Activated CD4-positive, alpha-beta T cell treated with anti-CD3 and anti-CD28 coated beads, Interleukin-2, amount 50 U/mL, for 1 hour (primary cell): ENCODE measurements at places on chromosomes 7 and 10.

DNA sequence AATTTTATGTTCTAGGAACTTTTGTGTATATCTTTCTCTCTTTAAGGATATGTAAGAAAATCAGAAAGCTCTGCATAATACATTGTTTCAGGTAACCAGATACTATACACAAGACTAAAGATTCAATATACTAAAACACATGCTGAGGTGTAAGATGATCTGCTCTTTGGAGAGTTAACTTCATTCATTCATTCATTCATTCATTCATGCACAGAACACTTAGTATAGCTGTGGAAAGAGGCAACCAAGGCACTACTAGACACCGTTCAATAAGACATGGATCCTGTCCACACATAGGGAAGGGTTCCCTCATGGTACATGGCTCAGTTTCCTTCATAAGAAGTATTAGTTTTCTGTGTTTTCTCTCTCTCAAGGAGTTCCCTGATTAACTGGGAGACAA, 207.6 kb upstream of the AOAH start:
- no peak for DNase-seq

DNA sequence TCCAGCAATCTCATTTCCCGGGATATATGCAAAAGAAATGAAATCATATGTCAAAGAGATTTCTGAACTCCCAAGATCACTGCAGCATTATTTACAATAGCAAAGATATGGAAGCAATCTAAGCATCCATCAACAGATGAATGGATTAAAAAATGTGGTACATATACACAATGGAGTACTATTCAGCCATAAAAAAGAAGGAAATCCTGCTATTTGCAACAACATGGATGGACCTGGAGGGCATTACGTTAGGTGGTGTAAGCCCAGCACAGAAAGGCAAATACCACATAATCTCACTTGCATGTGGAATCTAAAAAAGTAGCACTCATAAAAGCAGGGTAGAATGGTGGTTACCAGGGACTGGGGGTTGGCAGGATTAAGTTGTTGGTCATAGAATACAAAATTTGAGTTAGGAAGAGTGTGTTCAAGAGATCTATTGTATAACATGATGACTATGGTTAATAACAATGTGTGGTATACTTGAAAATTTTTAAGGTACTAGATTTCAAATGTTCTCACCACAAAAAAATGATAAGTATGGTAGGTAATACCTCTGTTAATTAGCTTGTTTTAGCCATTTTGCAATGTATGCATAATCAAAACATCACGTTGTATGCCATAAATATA, 32.9 kb upstream of the EIF5AL1 start:
- no peak for DNase-seq

DNA sequence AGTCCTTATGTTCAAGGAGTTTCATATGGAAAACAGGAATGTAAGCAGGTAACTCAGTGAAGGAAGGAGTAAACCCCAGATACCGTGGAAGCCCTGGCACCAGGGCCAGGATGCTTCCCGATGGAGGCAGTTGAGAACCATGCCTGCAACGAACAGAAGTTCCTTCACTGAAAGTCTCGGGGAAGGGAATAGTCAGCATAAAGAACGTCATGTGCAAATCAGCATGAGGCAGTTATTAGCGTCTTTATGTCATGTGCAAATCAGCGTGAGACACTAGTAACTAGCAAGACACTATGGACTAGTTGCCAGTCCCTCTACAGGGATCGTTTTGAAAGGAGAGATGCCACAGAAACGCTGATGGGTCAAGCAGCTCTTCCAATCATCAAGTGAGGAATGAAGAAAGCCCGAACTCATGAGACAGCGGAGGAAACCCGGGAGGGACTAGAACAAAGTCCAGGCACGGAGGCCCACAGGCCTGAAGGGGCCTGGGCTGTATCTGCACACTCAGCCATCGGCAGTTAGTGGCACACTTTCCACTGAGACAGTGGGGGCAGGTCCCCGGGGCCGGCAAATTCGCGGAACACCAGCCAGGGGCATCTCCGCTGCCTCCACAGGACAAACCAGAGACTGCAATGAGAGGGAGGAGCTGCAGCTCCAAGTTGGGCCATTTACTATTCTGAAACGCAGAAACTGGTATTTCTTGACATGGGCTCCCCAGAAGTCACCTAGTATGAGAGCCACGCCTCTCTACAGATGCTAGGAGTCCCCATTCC, 109.6 kb downstream of the SFMBT2 start:
- no peak for DNase-seq

DNA sequence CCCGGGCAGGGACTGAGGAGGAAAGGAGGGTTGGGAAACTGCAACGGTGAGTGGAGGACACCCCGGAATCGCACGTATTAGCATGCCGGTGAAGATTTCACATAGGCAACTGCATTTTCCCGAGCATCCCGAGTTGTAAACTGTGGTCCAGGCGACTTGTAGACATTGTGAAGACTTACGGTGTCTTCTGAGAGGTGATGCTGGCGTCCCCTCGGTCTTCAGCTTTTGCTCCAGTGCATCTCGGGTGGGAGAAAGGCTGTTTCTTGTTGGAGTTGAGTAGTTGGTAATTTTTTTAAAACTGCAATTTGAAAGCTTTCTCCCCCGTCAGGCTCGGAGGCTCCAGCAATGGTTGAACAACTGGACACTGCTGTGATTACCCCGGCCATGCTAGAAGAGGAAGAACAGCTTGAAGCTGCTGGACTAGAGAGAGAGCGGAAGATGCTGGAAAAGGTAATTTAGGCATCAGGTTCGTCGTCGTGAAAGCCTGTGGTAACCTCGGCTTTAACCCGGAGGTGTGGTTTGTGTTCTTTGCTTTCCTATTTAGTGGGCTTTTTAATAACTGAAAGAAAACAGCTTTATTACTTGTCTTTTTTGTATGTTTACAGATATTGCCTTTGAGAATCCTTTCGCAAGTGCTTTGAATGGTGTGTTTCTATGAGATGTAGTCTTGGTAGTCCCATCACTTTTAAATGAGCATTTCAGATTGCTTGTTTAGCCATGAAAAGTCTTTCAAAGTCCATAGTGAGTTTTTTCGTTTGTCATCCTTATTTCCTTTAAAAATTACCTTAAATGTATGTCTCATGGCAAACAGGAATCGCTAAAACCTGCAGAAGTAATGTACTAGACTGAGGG, 687 bp downstream of the HELLS start:
- no peak for DNase-seq

DNA sequence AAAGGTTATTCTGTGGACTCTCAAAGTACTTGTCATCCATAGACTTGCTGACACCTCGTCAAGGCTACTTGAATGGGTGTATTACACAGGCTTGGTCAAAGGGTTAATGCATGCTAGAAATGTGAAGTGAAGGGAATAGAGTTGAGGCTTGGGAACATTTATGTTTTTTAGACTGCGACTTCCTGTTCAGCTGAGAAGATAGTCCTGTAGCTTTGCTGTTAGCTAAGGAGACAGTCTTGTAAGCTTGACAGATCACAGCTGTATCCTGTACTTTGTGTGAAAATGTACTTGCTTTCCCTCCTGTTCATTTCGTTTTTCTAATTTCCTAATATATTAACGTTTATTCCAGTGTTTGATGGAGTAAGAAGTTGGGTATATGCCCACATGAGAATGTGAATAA, 52.1 kb downstream of the ADD3 start:
- no peak for DNase-seq

DNA sequence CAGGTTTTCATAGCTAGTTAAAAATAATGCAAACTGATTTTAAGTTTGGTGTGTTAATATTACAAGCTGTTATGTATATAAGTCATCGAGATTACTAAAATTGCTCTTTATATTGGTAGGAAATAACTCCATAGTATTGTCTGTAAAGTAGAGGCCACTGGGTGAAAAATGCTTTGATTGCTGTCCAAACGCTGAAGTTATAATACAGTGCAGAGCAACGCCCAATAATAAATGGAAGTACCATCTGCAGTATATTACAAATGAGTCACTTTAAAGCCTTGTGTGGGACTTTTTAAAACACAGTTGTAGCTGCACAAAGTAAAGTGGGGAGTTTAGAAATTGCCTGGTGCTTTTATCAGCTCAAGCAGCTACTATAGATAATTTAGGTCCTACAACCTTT, 196.1 kb downstream of the NXPH1 start:
- no peak for DNase-seq
